ENCODE measurements at places on chromosomes 5 and 9.

DNA sequence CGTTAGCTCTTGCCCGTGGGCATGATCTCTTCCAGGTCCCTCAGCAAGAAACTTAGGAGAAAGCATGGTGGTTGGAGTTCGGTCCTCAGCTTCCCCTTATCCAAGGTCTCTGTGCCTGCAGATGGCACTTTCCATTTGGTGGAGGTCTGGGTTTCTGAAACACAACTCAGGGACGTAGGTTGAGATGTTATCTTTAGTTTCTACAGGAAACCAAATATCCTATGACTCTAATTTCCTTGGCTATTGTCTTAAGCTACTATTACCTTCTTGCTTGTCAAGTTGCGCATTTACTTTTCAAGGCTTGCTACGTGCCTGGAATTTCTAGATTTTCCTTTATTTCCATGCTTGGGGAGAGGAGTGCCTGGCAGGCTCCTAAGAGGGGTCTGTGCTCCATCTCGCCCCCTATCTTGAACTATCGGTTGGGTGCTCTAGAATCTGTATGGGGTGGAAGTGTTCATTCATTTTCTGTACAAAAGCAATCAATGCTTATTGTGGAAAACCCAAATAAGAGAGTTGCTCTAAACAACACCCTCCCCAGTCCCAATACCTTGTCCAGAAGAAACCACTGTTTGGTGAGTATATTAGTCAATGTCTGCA, 32.9 kb upstream of the KCNIP1 start:
- DNase-seq: no peak

DNA sequence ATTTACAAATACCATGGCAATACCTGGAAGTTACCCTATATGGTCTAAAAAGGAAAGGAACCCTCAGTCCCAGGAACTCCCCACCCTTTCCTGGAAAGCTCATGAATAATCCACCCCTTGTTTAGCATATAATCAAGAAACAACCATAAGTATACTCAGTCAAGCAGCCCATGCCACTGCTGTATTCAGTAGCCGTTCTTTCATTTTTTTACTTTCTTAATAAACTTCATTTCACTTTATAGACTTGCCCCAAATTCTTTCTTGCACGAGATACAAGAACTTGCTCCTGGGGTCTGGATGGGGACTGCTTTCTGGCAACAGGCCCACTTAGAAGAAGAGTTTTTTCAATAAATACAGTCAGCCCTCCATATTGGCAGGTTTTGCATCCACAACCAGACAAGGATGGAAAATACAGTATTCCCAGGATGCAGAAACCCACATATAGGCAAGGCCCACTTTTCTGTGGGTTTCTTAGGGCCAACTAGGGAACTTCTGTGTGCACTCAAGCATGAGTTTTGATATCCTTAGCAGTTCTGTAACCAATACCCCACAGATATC, 2.8 kb upstream of the TBCA start:
- no peak for DNase-seq

GRCh38 chr5:86645885-86646284, 28.1 kb downstream of the COX7C start:
- DNase-seq: no peak

DNA sequence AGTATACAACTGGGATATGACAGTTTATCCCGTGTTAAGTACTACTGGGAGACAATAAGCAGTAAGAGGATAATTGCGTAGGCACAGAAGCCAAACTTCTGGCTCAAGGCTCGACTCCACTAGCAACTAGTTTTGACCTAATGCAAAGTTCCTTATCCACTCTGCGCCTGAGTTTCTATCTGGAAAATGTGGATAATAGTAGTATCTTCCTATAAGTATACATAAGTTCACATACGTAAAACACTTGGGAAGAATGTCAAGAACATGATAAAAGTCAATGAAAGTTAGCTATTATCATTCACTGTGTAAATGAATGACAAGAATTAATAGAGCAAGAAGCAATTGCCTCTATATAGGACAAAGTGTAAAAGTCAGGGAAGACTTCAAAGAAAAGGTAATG, 45.7 kb downstream of the FTMT start:
- DNase-seq: no peak

DNA sequence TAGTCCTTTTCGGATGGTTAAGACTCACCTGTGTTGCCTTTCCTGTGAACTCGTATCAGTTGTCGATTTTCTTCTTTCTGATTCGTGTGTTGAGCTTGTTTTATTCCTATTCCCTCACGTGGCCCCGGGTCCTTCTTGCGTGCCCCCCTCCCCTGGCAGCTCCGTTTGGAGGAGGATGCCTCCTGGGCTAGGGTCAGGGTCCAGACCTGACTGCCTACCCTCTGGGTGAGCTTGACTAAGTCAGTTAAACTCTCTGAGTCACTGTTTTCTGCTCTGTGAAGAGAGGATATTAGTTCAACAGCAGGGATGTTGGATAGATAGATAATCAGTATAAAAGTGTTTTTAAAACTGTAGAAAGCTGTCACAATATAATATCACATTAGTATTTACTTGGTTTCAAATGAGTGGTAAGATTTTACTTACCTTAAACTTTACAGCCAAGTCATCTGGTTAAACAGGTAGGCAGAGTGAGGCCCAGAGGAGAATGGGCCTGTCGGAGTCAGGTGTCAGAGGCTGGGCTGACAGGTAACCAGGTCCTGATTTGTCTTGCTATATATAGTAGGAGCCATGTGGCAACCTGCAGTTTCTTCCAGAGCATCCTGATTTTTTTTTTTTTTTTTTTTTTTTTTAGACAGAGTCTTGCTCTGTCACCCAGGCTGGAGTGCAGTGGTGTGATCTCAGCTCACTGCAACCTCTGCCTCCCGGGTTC, 24.2 kb downstream of the PPARGC1B start:
- DNase-seq: no peak

DNA sequence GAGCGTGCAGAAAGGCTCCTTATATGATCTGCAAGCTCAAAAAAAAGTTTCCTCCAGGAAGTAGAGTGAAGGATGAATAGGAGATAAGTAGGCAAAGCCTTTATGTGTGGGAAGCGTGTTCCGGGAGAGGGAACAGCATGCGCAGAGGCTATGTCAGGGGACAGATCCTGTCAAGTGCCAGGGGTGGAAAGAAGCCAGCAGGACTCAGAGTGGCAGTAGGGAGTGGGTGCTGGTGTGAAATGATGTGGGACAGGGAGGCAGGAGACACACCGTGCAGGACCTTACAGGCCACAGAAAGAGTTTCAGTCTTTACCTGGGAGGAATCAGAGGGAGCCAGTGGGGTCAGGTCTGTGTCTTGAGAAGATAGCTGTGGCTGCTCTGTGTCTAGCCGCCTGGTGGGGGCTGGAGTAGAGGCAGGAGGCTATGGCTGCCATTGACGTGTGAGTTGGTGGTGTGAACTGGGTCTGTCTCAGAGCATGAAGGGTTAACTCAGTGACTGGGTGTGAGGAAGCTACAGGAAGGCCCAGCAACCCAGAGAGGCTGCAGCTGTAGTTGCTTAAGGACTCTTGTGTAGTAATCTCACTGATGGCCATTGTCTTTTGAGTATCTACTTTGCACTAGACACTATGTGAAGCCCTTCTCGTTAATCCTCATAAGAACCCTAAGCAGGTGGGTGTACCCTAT, 71.3 kb downstream of the PPARGC1B start:
- DNase-seq: no peak

- no peak for DNase-seq
These were observed 571.1 kb upstream of the ZNF608 start for GRCh38 chr5:125317536-125317995.

DNA sequence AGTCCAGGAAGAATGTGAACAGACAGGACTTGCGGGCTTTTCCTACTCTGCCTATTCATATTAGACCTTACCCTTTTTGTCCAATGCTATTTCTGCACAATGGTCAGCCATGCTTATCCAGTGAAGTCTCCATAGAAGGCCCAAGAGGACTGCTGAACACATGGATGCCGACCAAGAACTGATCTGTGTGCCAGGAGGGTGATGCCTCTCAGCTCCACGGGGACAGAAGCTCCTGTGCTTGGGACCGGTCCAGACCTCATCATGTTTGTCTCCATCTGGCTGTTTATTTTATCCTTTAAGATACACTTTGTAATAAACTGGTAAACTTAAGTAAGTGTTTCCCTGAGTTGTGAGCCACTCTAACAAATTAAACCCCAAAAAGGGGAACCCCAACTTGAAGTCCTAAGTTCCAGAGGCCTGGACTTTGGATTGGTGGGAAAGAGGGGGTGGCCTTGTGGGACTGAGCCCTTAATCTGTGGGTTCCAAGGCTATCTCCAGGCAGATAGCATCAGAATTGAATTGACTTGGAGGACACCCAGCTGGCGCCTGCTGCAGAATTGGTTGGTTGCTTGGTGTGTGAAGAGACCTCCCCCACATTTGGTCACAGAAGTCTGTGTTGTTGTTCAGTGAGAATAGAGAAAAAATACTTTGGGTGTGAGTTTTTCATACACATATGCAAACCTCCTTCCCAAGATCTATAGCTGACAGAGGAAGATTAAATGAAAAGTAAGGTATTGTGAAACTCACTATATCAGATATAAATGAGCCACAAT, 57.9 kb upstream of the ANKH start:
- no peak for DNase-seq

DNA sequence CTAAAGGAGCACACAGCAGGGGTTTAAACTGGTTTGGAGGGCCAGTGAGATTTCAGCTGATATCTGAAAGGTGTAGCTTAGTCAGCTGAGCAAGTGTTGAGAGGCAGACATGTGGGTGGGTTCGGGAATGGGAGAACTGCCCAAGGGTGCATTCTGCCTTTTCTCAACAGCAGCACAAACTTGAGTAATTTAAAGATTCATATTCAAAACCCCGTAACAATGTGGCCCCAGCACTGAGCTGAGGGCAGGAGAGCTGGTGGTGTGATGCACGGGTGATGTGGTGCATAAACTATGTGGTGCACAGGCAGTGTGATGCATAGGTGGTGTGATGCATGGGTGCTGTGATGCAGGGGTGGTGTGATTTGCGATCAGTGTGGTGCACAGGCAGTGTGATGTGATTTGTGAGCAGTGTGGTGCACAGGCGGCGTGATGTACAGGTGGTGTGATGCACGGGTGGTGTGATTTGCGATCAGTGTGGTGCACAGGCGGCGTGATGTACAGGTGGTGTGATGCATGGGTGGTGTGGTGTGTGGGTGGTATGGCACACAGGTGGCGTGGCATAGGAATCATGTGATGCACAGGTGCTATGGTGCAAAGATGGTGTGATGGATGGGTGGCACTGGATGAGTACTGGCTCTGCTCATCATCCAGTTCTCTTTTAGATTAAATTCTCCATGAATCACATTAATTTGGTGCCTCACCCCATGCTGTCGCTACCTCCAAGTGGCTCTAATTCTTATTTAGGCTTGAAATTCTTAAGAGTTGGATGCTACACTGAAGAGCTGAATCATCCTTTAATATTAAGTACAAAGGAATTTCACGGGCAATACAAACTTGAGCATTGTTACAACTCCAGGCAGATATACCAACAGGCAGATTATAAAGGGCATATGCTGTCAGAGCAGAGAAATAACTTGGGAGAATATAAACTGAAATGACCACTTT, 53.6 kb downstream of the DAP start:
- DNase-seq: no peak

GRCh38 chr5:33319841-33320240, 120.9 kb upstream of the TARS1 start:
- no peak for DNase-seq

GRCh38 chr5:73637565-73637964, 11.6 kb downstream of the ARHGEF28 start:
- no peak for DNase-seq

DNA sequence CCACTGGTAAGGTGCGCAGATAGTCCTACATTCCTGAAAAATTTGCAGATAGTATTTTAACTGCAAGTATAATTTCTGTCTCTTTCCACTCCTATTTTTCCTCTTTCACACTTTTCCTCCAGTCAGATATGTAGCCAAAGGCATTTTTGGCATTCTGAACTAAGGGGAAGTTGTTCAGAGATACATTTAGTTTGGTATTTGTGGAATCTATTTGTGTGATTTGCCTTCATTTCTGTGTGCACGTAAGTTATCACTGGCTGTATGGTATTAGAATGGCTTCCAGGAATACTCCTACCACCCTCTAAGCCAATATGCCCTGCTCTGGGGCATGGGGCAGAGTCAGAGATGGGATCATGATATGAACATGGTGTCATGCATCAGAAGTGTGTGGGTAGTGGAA, 45.8 kb upstream of the GRAMD2B start:
- DNase-seq: no peak

DNA sequence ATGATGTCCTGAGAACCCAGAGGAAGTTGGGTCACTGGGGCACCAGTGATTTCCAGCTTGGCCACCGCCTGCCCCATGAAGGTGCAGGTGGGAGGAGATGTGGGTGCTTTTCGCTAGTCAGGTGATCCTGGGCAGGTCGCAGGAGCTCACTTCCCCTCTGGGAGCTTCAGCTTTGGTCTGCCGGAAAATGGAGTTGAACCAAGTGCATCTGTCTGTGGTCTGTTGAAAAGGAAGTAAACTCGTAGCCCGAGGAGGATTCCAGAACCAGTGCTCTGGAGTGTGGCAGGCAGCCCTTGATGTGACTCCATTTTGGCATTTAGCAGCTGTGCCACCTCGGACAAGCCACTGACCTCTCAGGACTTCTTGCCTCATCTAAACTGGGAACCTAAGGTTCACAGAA, 81.8 kb upstream of the HRH2 start:
- DNase-seq: no peak

DNA sequence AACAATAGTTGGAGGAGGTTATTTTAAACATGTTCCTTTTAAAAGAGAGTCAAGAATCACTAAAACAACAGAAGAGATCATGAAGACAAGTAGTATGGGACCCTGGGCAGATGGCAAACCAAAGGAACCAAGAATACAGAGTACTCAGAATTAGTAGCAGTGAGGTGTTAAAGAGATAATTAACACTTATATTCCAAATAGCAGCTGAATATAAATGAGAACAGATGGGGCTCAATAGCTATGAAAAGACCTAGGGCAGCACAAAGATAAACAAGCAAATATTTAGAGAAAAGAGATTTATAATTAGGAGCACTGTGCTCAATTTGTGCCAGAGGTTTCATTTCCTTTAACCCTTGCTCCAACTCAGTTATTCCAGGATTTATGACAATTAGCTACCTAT, 159.1 kb downstream of the FAM114A2 start:
- DNase-seq: no peak
